GM20000 (cell line): ENCODE measurements at places on chromosomes 4 and X.

DNA sequence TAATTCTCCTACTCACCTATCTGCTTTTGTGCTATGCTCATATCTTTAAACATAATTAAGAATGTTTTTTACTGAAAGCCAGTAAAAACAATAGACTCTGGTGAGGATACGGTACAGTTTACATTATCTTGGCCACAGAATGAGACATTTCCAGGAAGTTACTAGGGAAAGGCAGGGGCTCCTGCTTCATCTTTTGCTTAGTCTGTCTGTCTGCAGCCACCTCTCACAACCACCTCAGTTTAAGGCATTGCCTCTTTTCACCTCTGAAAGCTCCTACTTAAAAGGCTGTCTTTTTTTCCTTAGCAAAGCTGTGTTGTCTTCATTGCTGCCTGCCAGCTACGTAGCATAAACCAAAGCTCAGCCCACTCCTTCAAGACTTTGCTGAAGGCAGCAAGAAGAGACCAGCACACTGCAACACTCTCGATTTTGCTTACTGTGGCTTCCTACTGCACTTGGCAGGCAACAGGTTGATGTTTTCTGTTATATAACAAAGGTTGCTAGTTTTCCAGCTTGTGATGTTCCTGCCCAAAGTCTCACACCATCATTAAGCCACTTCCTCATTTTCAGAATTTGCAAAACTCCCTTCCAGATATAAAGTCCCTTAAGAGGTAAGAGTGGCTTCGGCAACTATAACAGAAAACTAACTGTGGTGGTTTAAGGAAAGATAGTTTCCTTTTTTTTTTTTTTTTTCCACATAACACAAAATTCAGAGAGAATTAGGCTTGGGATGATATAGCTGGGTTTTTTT, 432.9 kb downstream of the GRXCR1 start:
- DNase-seq, result peak; percentile 2

GRCh38 chrX:141609111-141609510, 19.6 kb downstream of the SPANXA2 start:
- no peak for DNase-seq

DNA sequence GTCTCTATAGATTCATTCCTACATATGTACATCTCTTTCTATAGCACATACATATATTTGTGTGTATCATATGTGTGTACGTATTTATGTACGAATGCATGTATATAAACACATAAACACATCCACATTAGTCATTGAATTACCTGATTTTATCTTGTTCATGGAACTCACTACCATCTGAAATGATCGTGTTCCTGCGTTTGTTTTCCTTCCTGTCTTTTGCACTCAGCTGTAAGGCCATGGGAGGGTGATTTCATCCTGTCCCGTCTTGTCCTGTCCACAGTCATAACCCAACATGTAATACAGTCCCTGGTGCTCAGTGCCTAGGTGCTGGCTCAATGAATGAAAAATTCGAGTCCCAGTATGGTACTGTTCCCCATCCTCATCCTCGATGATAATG, 191.8 kb upstream of the PSAPL1 start:
- DNase-seq, result no peak

DNA sequence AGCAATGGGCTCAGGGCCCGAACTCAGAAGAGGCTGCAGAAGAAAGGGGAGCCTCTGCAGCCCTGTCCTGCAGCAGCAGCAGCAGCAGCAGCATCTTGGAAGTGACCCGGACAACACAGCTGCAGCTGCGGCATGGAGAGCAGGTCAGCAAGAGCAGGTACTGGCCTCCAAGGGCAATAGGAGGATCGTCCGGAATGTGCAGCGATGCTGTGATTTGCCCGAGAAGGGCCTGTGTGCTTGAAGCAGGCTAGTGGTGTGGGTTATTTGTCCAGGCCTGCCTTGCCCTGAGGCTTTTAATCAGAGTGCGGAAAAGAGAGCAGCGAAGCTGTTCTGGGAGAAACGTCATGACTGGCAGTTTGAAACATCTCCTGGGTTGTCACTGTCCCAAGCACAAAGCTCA, 126.0 kb downstream of the F11 start:
- no peak for DNase-seq

GRCh38 chr4:3367866-3368265, 73.9 kb upstream of the HGFAC start:
- DNase-seq, result no peak

GRCh38 chr4:20623939-20624338, 76.3 kb upstream of the PACRGL start:
- no peak for DNase-seq

- no peak for DNase-seq
Observed at GRCh38 chr4:128583753-128584712, 225.5 kb upstream of the JADE1 start.

GRCh38 chrX:132741689-132742088, 216.7 kb downstream of the HS6ST2 start:
- DNase-seq, result no peak

DNA sequence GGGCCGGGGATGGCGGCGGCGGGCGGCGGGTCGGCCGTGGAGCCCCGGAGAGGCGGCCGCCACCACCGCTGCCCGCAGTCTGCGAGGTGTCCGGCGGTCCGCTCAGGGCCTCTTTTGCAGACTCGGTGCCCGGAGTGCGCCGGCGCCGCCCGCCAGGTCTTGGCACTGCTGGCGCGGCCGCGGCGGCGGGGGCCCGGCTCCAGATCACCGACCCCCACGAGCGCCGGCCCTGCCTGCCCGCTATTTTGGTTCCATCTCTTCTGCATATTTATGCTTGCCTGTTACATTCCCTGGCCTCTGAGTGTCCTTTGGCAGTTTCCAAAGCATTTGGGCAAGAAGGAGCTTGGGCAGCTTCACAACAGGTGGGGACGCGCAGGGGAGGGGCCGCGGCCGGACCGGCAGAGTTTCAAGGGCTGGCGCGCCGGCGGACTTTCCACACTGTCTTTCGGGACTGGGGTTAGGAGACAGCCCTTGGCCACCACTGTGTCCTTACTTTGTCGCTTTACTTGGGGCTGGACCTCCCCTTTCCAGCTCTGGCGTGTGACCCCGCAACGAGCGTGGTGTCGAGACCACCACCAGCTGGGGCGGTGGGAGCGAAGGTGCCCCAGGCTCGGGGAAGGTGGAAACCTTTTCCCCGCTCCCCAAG, 668 bp upstream of the TAPT1 start:
- DNase-seq, result peak; percentile 57

- DNase-seq, result no peak
Observed at GRCh38 chrX:43836435-43837184, 45.6 kb downstream of the MAOB start.

DNA sequence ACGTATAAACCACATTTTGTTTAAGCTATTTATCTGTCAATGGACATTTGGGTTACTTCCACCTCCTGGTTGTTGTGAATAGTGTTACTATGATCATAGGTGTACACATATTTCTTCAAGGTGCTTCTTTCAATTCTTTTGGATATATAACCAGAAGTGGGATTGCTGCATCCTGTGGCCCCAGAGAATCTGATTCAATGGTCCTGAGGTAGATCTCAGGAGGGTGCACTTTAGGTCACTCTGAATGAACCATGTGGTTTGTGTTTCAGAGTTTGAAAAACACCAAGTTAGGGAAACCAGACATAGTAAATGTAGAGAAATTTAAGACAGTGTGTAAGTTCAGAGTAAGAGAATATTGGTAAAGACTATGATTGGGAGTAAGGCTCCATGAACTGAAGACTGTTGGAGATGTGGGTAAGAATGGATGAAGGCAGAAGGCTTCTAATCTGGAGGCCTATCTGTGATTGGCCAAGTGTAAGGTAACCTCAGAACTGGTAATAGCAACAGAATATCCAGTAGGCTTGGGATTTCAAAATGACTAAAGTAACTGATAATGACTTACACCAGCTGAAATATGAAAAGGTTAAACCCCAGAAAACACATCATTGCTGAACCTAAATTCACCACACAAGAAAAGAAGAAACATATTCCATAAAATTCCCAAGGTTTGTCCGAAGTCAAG, 236.9 kb downstream of the CAMK2D start:
- DNase-seq, result no peak

DNA sequence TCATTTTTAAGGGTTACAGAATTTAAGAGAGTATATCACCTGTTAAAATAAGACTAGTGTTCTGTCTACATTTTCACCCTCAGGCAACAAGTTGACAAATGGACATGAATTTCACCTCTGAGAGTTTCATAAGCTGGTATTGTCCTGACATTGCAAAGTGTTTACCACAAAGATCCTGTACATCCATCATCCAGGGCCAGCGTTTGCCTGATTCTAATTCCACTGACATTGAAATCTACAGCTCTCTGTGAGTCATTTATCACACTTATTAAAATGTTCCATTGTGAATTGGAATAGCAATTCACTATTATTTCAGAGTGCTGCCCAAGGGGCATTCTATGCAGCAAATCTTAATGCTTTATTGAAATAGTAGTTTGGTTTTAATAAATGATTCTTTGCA, 1499.4 kb upstream of the PCDH7 start:
- no peak for DNase-seq

- DNase-seq, result peak; percentile 3
Observed at GRCh38 chr4:113684534-113685091, 76.9 kb downstream of the CAMK2D start.

DNA sequence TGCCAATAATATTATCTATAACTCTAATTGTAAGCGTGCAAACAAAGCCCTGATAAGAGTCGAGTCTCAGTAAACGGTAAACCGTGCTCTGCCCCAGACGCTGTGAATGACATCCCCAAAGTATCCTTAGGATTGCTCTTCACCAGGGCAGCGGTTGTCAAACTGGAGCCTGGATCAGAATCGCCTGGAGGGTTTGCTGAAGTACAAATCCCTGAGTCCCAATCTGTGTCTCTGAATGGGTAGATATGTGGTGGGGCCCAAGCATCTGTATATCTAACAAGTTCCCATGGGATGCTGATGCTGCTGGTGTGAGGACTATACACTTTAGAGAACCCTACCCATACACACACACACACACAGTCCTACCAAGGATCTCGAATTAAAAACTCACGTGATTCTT, 813 bp upstream of the APBB2 start:
- DNase-seq, result peak; percentile 24
